ENCODE measurements at places on chromosomes 11 and 22.

- DNase-seq: no peak
These were observed 702.4 kb upstream of the LRRC4C start for GRCh38 chr11:42161886-42162285.

GRCh38 chr11:125931668-125932067 is 14.2 kb upstream of the VSIG10L2 start:
- DNase-seq: no peak

DNA sequence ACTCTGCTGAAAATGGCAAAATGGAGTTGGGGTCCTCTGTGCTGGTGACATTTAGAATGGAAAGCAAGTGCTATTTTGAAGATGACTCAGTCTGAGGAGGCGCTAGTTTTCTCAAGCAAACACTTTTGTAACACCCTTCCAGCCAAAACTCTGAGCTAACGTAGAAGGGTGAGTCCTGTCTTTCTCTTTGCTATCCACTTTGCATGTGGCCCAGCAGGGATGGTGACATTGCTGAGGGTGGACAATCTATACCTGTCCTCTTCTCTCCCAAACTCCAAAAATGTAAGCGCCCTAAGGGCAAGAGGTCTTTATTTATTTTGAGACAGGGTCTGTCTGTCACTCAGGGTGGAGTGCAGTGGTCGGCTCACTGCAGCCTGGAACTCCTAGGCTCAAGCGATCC is 3.6 kb upstream of the KAT5 start:
- DNase-seq: no peak

GRCh38 chr11:10076458-10077141 is 217.4 kb downstream of the SBF2 start:
- DNase-seq: peak; percentile 44

DNA sequence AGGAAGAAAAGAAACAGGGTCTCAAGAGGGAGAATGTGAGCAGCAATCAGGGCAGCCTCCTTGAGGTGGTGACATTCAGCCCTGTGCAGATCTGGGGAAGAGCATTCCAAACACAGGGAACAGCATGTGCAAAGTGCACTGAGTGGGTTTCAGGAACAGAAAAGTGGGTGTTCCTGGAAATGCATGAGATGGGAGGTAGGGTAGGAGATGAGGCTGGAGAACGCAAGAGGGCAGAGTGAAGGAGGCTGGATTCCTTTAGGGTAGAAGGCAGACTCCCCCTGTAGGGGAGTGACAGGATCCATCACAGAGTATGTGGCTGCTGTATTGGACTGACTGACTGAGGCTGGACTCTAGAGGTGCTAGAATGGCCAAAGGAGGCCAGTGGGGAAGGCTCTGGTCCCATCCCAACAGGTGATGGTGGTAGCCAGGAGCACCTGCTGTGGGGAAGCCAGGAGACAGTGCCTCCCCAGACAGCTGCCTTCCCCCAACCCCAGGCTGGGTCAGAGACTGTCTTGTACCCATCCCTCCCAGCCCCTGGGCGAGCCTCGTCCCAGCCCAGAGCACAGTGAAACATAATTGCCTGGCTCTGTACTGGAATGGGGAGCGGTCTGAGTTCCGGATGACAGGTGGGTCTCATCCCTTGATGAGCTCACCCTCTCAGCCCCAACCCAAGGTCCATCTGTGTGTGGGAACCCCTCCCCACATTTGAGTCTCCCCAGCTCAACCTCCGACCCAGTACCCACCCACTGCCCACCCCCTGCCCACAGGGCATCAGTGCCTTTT is 419.4 kb downstream of the MN1 start:
- no peak for DNase-seq

DNA sequence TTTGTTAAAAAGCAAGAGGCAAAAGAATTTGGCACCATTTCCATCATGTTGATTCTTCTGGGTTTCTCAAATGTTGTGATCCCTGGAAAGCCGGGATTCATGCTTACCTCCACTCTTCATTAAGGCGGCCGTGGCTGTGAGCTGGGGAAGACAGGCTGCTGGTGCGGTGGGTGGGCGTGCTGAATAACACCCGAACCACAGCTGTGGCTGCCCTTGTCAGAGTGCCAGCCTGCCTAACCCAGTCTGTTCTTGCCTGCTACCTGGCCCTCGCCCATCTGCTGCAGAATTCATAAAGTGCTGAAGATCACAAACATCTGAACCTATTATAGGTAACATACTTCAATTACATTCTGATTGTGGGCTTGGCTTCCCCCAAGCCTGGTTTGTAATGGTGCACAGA is 95.8 kb upstream of the RCN1 start:
- no peak for DNase-seq

DNA sequence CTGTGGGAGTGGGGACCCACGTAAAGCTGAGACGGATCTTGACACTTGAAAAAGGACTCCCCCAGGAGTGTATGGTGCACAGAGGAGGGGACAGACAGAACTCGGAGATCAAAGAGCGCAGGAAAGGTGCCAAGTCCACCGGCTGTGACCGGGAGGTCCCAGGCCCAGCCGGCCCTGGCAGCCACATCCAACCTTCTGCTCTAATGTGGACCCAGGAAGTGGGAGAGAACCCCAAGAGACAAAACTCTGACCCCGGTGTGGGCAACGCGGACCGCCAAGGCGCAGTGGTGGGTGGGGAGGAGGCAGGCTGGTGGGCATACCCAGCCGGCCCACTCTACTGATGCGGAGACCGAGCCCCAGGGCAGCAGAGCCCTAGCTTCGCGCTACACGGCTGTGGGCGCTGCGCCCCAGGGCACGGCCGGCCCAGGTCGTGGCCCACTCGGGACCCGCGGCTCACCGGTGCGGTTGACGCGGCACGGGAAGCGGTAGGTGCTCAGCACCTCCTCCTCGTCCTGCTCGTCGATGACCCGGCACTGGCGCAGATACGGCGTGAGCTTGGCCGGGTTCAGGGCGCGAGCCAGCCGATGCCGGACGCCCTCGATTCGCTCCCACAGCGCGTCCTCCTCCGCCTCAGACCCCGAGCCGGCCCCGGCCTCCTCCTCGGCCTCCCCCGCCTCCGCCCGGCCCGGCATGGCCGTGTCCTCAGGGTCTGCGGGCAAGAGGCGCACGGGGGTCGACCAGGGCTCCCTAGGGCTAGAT is 527 bp downstream of the CARD10 start:
- no peak for DNase-seq

DNA sequence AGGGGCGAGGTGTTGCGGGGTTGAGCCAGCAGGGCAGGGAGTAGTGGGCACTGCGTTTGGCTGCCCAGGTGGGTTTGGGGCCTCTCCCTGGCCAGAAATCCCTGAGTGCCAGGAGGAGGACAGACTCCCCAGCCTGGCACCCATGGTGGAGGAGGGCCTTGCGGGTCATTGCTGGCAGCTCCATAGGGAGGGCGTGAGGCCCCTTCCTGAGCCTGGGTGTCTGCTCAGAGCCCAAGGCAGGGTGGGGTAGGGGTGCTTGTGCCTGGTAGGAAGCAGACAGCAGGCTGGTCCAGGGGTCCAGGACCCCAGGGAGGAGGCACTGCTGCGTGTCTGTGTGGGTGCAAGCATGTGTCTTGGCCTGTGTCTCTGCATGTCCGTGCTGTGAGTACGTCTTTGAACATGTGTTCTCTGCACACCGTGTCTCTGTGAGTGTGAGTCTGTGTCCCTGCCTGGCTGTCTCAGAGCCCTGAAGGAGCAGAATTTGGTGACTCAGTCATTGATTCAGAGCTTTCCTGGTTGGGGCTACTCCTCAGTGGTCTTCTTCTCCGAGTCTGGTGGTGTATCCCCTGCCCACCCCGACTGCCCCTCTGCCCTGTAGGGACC is 3.9 kb downstream of the TSPAN4 start:
- no peak for DNase-seq

GRCh38 chr11:36165621-36166397 is 123.4 kb downstream of the COMMD9 start:
- DNase-seq: no peak

- DNase-seq: no peak
These were observed 12.3 kb upstream of the BID start for GRCh38 chr22:17786435-17787161.

GRCh38 chr11:90100431-90100830 is 14.7 kb downstream of the UBTFL1 start:
- DNase-seq: no peak

DNA sequence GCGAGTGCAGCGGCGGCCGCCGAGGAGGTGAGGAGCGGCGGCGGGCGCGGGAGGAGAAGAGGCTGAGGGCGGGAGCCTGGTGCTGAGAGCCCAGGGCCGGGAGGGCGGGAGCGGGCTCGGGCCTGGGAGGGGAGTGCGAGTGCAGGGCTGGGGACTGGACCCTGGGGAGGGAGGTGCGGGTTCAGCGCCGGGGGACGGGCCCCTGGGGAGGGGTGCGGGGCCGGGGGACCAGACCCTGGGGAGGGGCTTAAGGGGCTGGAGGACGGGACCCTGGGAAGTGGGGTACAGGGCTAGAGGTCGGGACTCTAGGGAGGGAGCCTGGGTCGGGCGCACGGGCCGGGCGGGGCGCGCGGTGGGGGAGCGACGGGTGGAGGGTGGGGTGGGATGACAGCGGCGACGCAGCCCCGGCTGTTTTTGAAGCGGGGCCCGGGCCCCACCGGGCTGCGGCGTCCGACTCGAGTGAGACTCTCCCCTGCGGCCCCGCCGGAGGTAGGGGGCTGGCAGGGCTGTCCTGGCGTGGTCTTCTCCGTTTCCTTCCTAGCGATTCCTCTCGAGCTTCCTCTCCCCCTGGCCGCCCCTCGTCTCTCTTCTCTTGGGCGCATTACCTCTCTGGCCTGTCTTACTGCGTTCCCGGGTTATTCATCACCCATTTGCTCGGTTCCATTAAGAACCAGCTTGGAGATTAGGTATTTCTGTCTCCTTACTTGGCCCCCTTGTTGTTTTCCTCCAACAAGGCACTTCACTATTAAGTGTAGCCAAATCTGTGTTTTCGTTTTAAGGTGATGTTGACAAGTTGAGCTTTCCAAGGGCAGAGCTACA is 754 bp downstream of the NUP50 start:
- DNase-seq: no peak

DNA sequence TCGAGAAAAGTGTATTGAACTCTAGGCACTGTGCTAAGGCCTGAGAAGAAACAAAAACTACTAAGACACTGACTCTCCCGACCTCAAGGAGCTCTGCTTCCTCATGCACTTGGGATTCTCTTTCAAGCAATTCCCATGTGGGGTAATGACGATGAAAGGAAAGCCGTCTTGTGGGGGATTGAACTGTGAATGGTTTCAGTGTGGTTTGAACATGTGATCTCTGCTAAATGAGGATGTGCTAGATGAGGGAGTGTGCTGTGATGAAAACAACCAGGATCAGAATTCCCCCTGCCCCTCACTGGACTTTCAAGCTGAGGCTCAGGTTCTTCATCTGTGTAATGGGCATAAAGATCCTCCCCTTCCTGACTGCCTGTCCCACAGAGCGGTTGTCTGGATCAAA is 74.9 kb downstream of the DEPDC5 start:
- DNase-seq: no peak

- no peak for DNase-seq
These were observed 390.0 kb downstream of the TENM4 start for GRCh38 chr11:79050786-79051185.

DNA sequence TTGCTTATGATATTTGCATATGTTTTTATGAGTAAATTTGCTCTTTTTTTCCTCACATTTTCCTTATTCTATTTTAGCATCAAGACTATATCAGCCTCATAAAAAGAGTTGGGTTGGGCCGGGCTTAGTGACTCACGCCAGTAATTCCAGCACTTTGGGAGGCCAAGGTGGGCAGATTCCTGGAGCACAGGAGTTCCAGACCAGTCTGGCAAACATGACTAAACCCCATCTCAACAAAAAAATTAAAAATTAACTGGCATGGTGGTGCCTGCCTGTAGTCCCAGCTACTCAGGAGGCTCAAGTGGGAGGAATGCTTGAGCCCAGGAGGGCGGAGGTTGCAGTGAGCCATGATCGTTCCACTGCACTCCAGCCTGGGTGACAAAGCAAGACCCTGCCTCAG is 148.8 kb upstream of the ANO5 start:
- no peak for DNase-seq

DNA sequence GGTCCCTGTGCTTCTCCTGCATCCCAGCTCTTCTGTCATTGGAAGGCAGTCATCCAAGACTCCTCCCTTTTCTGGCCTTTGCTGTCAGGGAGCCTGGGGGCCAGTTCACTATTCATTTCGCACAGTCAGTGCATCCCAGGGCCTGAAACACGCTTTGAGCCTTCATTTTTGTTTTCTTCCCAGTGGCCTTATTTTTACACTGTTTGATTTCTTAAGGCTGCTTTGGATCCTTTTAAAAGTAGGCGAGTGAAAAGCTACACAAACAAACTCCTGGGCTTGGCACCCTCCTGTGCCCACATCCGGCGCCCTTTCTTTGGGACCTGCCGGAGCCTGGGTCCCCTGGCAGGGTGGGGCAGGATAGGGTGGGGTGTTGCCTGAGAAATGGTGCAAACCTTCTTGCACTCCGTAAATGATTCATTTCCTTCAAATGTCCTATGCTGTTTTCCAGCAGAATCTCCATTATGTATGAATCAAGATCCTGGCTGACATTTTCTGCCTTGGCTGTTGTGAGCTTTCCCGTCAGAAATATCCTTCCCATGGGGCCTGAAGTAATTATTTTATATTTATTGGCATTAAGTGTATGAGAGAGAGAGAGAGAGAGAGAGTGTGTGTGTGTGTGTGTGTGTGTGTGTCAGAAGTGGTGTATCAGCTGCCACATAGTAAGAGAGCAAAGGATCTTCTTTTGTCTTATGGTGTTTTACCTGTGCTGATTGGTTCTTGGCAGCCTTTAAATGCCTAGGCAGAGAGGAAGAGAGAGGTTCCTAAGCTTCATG is 45.6 kb downstream of the BCR start:
- no peak for DNase-seq

DNA sequence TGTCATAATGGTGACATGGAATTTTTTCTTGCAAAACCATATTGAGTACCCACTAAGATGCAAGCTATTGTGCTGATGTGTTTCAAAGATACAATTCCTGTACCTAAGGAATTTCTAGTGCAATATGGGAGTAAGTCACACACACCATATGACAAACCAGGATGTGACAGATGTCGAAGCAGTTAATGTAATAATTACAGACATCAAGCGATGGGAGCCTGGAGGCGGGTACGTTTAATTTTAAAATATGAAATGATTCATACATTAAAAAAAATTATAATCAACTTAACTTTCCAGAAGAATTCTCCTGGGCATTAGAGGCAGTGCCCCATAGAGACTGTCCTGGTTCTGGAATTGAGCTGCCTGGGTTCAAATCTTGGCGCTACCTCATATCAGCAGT is 6.0 kb downstream of the SYCE3 start:
- DNase-seq: no peak

GRCh38 chr22:46373159-46373558 is 37.6 kb downstream of the TRMU start:
- DNase-seq: no peak

DNA sequence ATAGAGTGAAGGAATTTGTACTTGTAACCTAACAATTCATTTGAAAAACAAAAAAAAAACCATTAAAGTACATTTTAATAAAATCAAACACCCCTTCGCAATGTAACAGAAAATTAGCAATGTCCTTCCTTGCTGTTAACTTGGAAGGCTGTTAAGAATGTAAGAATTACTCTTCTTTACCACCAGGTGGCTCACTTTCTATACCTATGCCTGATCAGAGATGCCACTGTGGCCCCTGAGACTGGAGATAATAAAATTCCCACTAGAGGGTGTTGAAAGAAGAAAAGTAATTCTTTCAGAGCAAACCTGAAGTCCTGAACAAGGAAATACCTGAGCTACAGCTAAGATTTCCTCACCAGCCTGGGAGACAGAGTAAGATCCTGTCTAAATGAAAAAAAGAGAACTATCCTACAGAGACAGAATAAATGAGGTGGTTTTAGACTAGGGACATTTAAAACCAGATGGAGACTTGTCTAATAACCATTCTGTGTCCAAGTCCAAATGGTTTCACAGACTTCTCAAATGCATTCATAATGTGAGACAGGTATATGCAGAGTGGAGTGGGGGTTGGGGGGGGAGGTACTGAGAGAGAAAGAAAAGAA is 1089.3 kb downstream of the FAM181B start:
- DNase-seq: peak; percentile 46
